ENCODE measurements at places on chromosomes 6 and 20. TPM values are rescaled to one million over a fixed set of nuclear protein-coding genes. Genes with fewer than 3 reads are reported as not detected.
A peak's percentile ranks its signal among the peaks of the same experiment; 100 is the strongest.

SERINC1 gene
- 260 TPM for total RNA-seq

LGSN gene
- total RNA-seq: not detected

DNA sequence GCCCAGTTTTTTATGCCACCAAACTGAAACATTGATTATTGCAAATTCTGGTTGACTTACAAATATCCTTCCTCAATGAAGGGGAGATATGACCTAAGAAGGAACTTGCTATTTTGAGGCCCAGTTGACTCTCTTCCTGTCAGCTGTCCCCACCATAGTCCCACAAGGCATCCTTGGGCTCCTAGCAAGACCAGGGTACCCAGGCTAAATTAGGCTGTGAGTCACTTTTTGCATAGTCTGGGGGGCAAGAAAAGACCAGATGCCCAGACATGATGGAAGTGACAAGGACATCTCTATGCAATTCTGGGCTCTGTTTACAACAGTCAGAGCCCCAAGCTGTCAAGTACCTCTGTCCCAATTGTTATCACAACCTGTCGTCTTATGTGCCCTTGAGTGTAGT is 31.8 kb upstream of the MAFB start:
- no peaks in the 10 kb centered on the region for H3K27me3 ChIP-seq
- H3K27ac ChIP-seq: no peak overlapping the region
- no peak for DNase-seq

RAD21L1 gene
- total RNA-seq: not detected

APOBEC2 gene
- not detected for total RNA-seq

DNA sequence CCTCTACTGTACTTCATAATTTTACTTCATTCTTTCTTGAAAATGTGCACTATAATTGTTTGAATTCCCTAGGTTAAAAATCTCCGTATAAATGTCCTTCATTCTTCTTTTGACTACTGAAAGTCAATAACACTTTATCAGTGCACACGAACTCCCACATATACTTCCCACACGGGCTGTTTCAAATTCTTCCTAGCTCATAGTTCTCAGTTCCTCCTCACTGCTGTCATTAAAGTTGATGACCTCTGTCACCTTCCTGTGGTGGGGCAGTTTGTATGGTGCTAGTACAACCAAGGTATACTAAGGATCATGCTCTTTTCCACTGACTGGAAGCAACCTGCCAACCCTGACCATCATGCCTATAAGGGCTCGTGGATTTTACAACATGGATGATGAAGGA is 40.0 kb upstream of the CD2AP start:
- H3K27ac ChIP-seq: no peak overlapping the region
- H3K27me3 ChIP-seq: no peaks in the 10 kb centered on the region
- H3K4me1 ChIP-seq: no peaks in the 10 kb centered on the region
- DNase-seq: no peak

GRCh38 chr20:53664121-53664520 is 70.5 kb upstream of the ZNF217 start:
- H3K4me3 ChIP-seq: no peak overlapping the region
- no peaks in the 10 kb centered on the region for H3K36me3 ChIP-seq
- peaks cover 9% of the 10 kb centered on the region for H3K4me1 ChIP-seq
- H3K27me3 ChIP-seq: no peaks in the 10 kb centered on the region
- no peak overlapping the region for H3K27ac ChIP-seq

- H3K4me1 ChIP-seq: peaks cover 14% of the 10 kb centered on the region
- H3K27ac ChIP-seq: no peak overlapping the region
- no peaks in the 10 kb centered on the region for H3K36me3 ChIP-seq
- H3K27me3 ChIP-seq: no peaks in the 10 kb centered on the region
- DNase-seq: no peak
These were observed 60.3 kb downstream of the TULP4 start for GRCh38 chr6:158372574-158372973.

DNA sequence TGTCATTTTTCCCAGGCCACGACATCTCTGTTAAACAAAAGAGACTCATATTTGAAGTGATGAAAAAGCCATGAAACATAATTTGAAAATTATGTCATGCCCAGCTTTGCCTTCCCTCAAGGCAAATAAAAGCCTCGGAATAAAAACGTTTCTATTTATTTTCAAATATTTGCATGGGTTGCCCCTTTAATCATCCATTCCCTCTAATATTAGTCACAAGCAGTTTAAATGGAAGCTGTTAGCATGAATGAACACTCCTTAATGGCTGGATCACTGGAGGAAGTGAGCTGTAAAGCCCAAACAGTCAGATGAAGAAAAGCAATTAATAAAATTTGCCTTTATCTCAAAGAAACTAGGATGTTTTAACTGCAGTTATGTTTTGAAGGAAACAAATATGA is 69.3 kb upstream of the STMND1 start:
- H3K36me3 ChIP-seq: no peaks in the 10 kb centered on the region
- H3K27me3 ChIP-seq: no peaks in the 10 kb centered on the region
- peaks cover 20% of the 10 kb centered on the region for H3K4me1 ChIP-seq
- DNase-seq: peak; percentile 90

SPATA25 gene
- 1.2 TPM for total RNA-seq

GRCh38 chr20:39630215-39630908 is 668.2 kb downstream of the DHX35 start:
- no peaks in the 10 kb centered on the region for H3K4me1 ChIP-seq
- H3K27ac ChIP-seq: no peak overlapping the region
- DNase-seq: no peak
- no peak overlapping the region for H3K4me3 ChIP-seq
- H3K27me3 ChIP-seq: no peaks in the 10 kb centered on the region
- no peaks in the 10 kb centered on the region for H3K36me3 ChIP-seq

- no peaks in the 10 kb centered on the region for H3K27me3 ChIP-seq
- no peak overlapping the region for H3K4me3 ChIP-seq
- H3K4me1 ChIP-seq: peaks cover 8% of the 10 kb centered on the region
These were observed 140.9 kb downstream of the GJA10 start for GRCh38 chr6:90035047-90035723.

Data from osteoblast (primary cell).